ENCODE measurements at places on chromosomes 16 and 17.

GRCh38 chr16:79895917-79896203, 295.3 kb upstream of the MAF start:
- DNase-seq = no peak

- no peak for DNase-seq
Measured at GRCh38 chr17:60641126-60641525, 36.5 kb upstream of the BCAS3 start.

DNA sequence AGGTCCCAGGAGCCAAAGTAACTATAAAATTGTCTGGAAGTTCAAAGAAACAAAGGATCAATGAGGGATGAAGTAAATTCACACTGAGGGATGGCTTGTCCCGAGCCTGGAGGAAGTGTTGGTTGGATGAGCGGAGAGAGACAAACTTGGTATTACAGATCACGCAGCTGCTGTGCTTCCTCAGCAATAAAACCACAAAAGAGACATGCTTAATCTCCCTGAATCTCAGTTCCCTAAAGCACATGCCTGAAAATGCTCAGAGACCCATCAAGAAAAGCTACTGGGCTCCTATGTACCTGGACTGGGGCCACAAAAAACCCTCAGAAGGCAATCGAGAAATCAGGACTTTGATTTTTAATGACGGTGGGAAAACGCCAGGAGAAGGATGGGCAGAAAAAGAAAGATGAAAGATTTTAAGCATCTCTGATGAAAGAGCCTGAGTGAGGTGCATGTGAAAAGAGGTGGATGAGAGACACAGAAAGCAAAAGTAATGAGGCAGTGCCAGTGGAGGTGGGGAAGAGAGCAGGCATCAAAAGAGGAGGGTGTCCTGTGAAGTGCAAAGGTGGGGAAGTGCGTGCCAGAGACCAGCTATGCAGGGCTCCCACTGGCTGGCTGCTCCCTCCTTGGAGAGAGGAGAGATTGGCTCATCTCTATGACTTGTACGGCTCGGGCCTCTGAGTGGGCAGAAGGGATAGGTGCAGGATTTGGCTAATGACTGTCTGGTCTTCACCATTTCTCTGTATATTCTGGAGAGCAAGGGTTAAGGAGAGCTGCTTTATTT, 143.7 kb downstream of the ABCC12 start:
- no peak for DNase-seq

DNA sequence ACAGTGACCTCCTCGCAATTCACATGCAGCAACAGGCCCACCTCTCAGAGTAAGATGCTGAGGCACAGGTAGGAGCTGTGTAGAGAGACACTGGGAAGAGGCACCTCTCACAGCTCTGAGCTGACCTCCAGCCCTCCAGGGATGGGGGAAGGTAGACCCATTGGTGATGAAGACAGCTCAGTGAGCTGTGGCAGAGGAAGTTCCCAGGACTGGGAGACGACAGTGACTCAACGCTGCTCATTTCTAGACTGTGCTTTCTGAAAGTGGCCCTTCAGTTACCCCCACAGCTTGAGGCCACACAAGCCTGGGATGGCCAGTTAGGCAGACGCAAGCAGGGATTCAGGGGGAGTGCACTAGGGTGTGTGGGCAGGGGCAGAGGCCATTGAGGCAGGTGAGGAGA, 2073.2 kb downstream of the TP53TG3F start:
- no peak for DNase-seq

DNA sequence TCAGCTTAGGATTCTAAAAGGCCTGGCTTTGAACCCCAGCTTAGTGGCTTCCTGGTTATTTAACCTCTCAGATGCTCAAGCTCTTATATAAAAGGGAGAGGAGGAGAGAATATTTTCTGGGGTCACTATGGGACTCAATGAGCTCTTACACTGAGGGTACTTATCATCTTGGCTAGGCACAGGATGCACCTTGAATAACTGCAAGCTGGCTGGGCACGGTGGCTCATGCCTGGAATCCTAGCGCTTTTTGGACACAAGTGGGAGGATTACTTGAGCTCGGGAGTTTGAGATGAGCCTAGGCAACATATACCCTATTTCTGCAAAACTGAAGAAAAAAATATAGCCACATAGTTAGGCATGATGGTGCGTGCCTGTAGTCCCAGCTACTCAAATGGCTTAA, 665.3 kb upstream of the RBFOX1 start:
- no peak for DNase-seq

GRCh38 chr16:10383626-10384025, 2.2 kb upstream of the ATF7IP2 start:
- DNase-seq = no peak

Data from cerebellar nuclear complex (tissue), 1 donor.